ENCODE measurements at places on chromosomes 16 and 17.

GRCh38 chr17:72119873-72120641 lies 763 bp upstream of the SOX9 start:
- H3K4me3 ChIP-seq: peak overlapping the region; percentile 65
- peak overlapping the region; percentile 55 for H3K27ac ChIP-seq
- no peaks in the 10 kb centered on the region for H3K36me3 ChIP-seq
- H3K4me1 ChIP-seq: no peaks in the 10 kb centered on the region
- peak; percentile 52 for DNase-seq

DNA sequence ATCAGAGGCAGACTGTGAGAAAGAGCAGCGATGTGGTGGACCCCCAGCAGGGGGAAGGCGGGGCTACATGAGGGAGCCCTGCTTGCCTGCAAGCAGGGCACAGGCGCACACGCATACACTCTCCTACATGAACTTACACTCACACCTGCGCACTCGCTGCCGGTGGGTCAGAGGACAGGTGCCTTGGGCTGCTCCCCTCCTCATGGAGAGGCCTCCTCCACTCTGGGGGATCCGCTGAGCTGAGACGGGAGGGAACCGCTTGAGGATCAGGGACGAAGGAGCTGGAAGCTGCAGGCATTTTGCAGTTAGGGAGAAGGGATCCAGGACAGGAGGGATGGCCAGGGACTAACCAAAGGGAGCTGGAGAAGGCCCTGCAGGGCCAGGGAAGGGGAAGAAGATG lies 14.2 kb downstream of the OSBPL7 start:
- DNase-seq: no peak
- no peak overlapping the region for H3K4me3 ChIP-seq
- H3K4me1 ChIP-seq: peaks cover 19% of the 10 kb centered on the region
- no peak overlapping the region for H3K27ac ChIP-seq

DNA sequence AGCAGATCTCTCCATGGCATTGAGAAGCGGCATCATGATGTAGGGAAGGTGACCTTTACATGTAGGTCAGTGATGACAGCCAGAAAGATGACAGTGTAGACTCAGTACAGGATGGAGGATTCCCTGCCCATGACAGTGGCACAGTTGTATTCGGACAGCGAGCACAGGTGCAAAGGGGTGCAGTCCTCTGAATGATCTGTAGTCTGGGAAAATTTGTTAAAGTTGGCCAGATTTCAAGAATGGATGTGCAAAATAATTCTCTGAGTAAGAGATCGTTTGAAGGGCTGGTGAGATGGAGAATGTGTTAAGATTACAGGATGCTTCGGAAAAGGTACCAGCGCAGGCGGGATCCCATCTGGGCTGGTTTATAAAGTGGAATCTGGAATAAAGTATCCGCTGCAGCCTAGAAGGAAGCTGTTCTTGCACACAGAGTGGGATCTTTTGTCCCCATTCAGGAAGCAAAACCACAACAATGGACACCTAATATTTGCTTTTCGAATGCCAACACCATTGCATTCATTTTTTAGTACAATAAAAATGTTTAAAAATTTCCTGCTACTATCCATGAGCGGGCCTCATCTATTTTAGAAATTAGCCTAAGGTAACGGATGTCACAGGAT lies 101.2 kb downstream of the RPTOR start:
- no peak overlapping the region for H3K27ac ChIP-seq

GRCh38 chr16:58494981-58495520 lies 4.9 kb upstream of the NDRG4 start:
- H3K4me3 ChIP-seq: no peak overlapping the region
- no peaks in the 10 kb centered on the region for H3K36me3 ChIP-seq
- no peaks in the 10 kb centered on the region for H3K27me3 ChIP-seq
- peak; percentile 47 for DNase-seq
- peak overlapping the region; percentile 68 for H3K27ac ChIP-seq

DNA sequence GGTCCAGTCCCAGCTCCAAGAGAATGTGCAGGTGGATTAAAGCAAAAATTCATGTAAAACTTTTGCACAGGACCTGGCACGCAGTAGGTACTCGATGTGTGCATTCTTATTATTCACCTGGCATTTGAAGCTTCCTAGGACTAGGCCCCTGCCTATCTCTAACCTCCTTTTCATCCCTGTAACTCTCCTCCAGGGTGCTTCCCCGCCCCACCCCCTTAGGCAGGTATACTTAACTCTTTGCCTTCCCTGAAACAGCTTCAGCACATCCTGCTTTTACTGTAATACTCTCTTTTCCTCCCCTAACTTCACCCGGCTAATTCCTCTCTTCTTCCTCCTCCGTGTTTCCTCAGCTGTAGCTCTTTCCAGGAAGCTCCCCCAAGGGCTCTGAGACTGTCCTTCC lies 54.8 kb downstream of the CDK5R1 start:
- H3K27ac ChIP-seq: no peak overlapping the region
- no peaks in the 10 kb centered on the region for H3K27me3 ChIP-seq
- H3K4me3 ChIP-seq: no peak overlapping the region
- DNase-seq: no peak

DNA sequence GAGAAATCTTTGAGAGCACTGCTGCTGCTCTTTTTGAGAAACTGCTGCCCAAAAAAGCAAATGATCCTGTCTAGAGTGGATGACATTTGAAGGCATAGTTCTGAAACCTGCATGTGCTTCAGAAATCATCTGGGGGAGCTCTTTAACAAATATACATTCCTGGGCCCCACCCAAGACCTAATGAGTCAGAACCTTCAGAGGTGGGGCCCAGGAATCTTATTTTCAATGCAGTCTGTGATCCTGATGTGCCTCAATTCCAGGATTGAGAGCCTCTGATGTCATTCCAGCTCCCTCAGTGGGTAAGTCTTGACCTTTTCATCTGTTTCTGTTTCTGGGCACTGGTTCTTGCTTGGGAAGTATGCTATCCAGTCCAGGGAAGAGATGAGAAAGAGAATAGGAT lies 42.3 kb downstream of the HNF1B start:
- peaks cover 32% of the 10 kb centered on the region for H3K4me1 ChIP-seq
- H3K36me3 ChIP-seq: no peaks in the 10 kb centered on the region
- no peak overlapping the region for H3K27ac ChIP-seq
- DNase-seq: peak; percentile 75
- no peak overlapping the region for H3K4me3 ChIP-seq

DNA sequence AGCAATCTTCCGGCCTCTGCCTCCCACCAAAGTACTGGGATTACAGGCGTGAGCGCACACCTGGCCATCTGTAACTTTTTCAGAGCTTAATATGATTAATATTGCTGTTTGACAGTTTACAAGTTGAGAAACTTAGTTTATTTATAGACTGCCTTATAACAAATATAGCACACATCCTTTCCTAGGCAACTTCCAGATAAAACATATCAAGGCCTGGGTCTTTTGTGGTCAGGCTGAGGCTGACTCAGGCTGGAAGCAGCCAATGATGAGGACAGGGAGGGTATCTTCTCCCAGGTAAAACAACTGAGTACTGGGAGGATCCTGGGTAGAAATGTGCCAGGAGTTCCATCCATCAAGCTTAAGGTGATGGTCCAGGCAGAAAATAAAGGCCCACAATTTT lies 16.2 kb downstream of the LUC7L start:
- no peak overlapping the region for H3K4me3 ChIP-seq
- no peaks in the 10 kb centered on the region for H3K27me3 ChIP-seq
- H3K4me1 ChIP-seq: no peaks in the 10 kb centered on the region
- H3K27ac ChIP-seq: no peak overlapping the region
- DNase-seq: no peak

GRCh38 chr16:55912022-55912421 lies 36.8 kb upstream of the CES5A start:
- no peak overlapping the region for H3K4me3 ChIP-seq
- H3K27me3 ChIP-seq: no peaks in the 10 kb centered on the region
- DNase-seq: no peak
- H3K36me3 ChIP-seq: no peaks in the 10 kb centered on the region
- H3K4me1 ChIP-seq: no peaks in the 10 kb centered on the region

DNA sequence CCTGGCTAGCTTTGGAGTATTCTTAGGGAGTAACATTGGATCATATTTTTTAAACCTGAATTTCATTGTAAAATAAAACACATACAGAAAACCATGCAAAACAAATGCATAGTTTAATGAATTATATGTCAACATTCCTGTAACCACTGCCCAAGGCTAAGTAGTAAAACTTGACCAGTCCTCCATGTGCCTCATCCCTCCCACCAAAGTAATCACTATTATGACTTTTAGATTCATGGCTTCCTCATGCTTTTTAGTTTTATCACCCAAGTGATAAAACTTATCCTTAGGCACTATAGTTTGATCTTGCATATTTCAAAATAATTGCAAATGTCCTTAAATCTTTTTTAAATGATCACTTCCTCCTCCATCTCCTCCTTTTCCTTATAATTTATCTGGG lies 20.4 kb downstream of the PRKCA start:
- H3K4me3 ChIP-seq: no peak overlapping the region
- no peak overlapping the region for H3K27ac ChIP-seq
- H3K4me1 ChIP-seq: peaks cover 4% of the 10 kb centered on the region
- no peaks in the 10 kb centered on the region for H3K27me3 ChIP-seq

DNA sequence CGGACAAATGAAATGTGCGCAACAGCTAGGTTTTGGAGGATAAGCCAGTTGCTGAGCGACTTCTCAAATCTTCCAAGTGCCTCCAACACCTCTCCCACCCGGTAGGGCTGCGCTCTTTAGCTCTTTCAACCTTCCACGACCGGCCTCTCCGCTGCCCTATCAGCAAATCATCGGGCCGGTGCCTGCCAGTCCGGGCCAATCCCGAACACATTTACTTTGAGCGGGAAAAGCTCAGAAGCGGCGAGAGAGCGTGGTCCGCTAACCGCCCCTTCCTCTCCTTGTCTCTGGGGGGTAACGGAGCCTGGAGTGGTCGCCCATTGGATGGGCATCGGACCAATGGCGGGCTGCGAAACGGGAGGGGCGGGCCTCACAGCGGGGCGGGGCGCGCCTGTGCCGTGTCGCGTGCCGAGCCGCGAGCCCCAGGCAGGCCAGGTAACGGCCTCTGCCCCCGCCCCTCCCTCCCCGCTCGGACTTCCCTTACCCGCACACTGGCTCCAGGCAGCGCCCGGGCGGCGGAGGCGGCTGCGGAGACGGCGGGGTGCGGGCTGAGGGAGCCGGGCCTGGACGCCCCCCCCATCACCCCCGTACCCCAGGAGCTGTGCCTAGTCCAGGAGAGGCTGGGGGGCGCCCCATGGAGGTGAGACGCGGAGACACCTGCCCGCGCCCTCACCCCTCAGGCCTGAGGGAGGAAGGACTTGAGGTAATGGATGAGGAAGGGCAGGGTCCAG lies at the start of gene MEIOC:
Gene MEIOC (plus strand): TSS at position 486 of the 728 bp plus-strand sequence. CDS start 146 bp downstream, at position 632.
- H3K36me3 ChIP-seq: no peaks in the 10 kb centered on the region
- peak; percentile 30 for DNase-seq
- H3K27ac ChIP-seq: no peak within 1 kb of the TSS
- H3K4me3 ChIP-seq: no peak within 1 kb of the TSS

GRCh38 chr17:59355030-59355701 lies 23.7 kb downstream of the YPEL2 start:
- H3K4me1 ChIP-seq: peaks cover 21% of the 10 kb centered on the region
- peak overlapping the region; percentile 23 for H3K27ac ChIP-seq
- peaks cover 39% of the 10 kb centered on the region for H3K36me3 ChIP-seq
- no peak overlapping the region for H3K4me3 ChIP-seq

- H3K27ac ChIP-seq: no peak overlapping the region
- no peaks in the 10 kb centered on the region for H3K27me3 ChIP-seq
- peaks cover 61% of the 10 kb centered on the region for H3K36me3 ChIP-seq
Observed at GRCh38 chr17:50470426-50470825, 1.7 kb upstream of the CHAD start.

GRCh38 chr16:83272843-83273242 lies 534.9 kb upstream of the HSBP1 start:
- H3K36me3 ChIP-seq: no peaks in the 10 kb centered on the region
- no peaks in the 10 kb centered on the region for H3K4me1 ChIP-seq
- no peak overlapping the region for H3K4me3 ChIP-seq

- no peak for DNase-seq
- H3K4me1 ChIP-seq: no peaks in the 10 kb centered on the region
- no peak overlapping the region for H3K27ac ChIP-seq
Observed at GRCh38 chr17:60749050-60749449, 71.4 kb downstream of the BCAS3 start.

DNA sequence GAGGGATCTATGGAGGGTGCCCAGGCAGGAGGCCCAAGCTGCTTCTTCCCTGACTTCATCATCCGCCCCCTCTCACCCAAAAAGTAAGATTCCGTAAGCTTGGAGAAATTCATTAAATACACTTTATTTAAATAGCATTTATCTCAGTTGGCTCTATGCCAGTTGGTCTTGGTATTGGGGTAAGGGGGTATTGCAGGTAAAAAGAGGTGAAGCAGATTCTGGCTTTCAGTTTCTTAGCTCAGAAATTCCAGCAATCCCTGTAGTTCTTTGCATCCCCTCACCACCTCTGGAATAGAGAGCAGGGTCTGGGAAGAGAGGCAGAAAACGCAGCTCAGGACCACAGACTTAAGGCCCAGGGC lies 750 bp upstream of the ALDOC start:
- H3K36me3 ChIP-seq: no peaks in the 10 kb centered on the region
- no peak overlapping the region for H3K27ac ChIP-seq
- H3K4me1 ChIP-seq: no peaks in the 10 kb centered on the region
- no peak overlapping the region for H3K4me3 ChIP-seq

- H3K4me3 ChIP-seq: no peak overlapping the region
- H3K4me1 ChIP-seq: no peaks in the 10 kb centered on the region
- H3K36me3 ChIP-seq: no peaks in the 10 kb centered on the region
- H3K27ac ChIP-seq: no peak overlapping the region
- no peaks in the 10 kb centered on the region for H3K27me3 ChIP-seq
Observed at GRCh38 chr17:15334266-15334665, 7.1 kb downstream of the TEKT3 start.

DNA sequence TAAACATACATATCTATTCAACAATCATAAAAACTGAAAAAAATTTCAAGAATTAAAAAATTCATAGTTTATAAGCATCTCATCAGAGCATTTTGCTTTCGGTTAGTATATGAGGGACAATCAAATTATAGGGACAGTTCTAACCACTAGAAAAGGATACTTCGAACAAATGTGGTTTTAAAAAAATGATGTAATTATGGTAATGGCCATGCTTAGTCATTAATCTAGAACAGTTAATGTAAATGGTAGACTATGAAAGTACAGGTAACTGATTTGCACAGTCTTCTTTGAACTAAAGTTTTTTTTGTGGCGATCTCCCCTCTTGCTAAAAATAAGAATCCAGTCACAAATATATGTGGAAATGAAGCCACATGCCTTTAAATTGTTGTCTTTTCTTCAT lies 63.5 kb upstream of the PHOSPHO1 start:
- H3K36me3 ChIP-seq: peaks cover 2% of the 10 kb centered on the region
- H3K27ac ChIP-seq: no peak overlapping the region
- DNase-seq: no peak
- no peaks in the 10 kb centered on the region for H3K27me3 ChIP-seq
- H3K4me1 ChIP-seq: peaks cover 7% of the 10 kb centered on the region

DNA sequence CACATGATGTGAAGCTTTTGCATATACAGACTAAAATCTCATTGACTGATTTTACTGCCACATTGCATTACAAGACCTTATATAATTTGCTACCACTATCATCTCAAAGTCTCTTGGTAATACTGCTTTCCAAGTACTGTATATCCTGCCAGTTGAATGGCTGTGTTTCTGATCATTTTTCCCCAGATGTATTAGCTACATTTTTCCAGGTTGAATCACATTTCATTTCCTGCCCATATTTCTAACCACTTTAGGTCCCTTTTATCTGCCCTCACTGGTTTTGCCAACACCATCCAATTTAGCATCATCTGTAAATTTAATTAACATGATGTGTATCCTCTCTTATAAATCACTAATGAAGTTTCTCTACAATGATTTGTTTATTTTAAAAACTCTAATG lies 365.7 kb upstream of the PMFBP1 start:
- H3K27ac ChIP-seq: no peak overlapping the region
- H3K4me3 ChIP-seq: no peak overlapping the region
- no peaks in the 10 kb centered on the region for H3K4me1 ChIP-seq
- H3K36me3 ChIP-seq: no peaks in the 10 kb centered on the region
- no peaks in the 10 kb centered on the region for H3K27me3 ChIP-seq
- no peak for DNase-seq

All from small intestine (tissue), 16 donors.